Activated naive CD4-positive, alpha-beta T cell treated with anti-CD3 and anti-CD28 coated beads, Interleukin-2, amount 50 U/mL, for 16 hours (primary cell): ENCODE measurements at places on chromosomes 2 and 18.

DNA sequence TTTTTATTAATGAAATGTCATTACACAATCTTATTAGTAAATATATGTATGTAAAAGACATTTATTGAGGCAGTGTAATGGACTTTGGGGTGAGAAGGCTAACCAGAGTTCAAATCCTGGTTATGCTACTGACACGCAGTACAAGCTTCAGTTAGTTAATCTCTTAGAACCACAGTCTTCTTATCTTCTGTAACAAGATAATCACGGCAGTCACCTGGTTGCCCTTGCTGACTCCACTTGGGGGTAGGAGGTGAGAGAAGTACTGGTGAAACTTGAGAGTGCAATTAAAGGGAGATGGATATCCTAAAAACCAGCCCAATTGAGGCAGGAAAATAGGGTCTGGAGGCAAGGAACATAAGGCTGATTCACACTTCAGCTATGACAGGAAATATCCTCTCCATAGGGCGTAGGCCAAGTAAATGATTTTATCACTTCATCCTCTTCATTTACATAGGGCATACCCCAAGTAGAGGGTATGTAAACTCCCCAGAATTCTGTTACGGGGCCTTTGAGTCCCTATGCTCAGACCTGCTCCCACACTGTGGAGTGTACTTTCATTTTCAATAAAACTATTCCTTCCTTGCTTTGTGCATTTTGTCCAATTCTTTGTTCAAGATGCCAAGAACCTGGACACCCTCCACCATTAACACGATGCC lies 21.3 kb downstream of the SKA1 start:
- DNase-seq = no peak

GRCh38 chr2:39568116-39568515 lies 97.6 kb upstream of the TMEM178A start:
- DNase-seq = no peak

DNA sequence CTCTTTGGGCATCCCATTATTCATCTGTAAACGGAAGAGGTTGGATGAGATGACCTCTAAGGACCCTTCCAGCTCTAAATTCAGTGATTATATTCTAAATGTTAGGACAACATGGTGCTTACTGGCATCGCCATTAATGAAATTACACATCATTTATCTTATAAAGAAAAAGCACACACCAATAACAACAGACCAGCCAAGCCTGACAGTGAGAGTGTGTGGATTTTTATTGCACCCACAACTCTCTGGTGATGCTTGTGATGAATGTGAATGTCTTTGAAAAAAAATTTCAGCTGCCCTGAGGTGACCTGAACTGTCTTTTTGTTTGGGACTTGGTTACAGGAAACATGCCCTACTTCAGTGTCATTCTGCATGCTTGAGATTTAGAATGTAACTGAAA lies 513.3 kb upstream of the NRP2 start:
- DNase-seq = no peak

GRCh38 chr2:73250872-73251846 lies 17.1 kb downstream of the CCT7 start:
- no peak for DNase-seq

GRCh38 chr2:239188536-239188935 lies 212.3 kb downstream of the HDAC4 start:
- no peak for DNase-seq

DNA sequence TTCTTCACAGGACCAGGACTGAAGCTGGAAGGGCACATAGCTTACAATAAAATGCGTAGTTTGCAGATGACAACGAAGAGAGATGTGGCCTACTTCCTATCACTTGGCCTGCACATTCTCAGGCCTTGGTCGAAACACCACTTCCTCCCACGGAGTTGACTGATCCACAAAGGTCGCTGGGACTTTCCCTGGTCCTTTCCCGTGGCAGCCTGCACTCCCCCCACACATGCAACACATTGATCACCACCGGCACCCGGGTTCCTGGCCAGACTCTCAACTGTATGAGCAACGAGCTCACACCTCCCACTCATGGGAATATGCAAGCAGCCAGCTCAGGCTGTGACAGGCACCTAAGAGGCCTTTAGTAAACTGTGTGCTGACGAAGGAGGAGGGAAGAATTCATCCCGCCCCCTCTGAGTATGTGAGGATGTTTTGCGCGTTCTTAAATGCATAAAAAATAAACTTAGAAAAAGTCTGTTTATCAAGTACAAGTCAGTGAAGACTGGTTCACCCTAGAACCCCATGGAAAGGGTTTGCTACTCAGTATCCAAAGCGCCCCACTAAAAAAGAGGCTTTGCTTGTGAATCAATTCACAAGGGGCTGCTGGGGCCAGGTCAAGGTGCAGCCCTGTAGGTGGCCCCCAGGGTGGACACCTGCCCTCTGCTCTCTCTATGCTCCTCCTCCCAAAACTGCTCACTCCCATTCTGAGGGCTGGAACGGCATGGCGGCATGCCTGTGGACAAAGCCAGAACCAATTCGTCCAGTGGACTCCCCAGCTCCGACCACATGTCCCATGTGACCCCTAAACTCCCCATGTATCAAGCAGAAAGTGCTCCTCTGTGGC lies 154.3 kb downstream of the EIPR1 start:
- peak; percentile 83 for DNase-seq

DNA sequence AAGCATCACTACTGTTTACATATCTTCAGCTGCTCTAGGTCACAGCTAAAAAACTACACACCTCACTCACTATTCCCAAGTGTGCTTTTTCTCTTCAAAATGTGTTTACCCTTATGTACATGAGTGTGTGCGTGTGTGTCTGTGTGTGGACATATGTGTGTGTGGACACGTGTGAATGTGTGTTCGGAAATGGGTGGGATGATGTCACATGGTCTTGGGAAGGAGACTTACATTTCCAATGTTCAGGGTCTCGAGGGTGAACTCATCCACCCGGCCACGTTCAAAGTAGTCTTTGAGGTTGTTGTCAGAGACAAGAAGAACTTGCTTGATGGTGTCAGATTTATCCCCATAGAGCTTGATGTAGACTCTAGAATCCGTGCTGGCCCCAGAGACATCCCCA lies 87.8 kb downstream of the LOXHD1 start:
- no peak for DNase-seq

- no peak for DNase-seq
These were observed 37.7 kb upstream of the FSIP2 start for GRCh38 chr2:185700883-185701282.

- DNase-seq = no peak
These were observed 11.3 kb downstream of the LCT start for GRCh38 chr2:135825550-135826176.

- no peak for DNase-seq
These were observed 83.7 kb downstream of the SP3 start for GRCh38 chr2:173881461-173881860.

GRCh38 chr2:64402876-64403275 lies 51.1 kb upstream of the LGALSL start:
- no peak for DNase-seq

DNA sequence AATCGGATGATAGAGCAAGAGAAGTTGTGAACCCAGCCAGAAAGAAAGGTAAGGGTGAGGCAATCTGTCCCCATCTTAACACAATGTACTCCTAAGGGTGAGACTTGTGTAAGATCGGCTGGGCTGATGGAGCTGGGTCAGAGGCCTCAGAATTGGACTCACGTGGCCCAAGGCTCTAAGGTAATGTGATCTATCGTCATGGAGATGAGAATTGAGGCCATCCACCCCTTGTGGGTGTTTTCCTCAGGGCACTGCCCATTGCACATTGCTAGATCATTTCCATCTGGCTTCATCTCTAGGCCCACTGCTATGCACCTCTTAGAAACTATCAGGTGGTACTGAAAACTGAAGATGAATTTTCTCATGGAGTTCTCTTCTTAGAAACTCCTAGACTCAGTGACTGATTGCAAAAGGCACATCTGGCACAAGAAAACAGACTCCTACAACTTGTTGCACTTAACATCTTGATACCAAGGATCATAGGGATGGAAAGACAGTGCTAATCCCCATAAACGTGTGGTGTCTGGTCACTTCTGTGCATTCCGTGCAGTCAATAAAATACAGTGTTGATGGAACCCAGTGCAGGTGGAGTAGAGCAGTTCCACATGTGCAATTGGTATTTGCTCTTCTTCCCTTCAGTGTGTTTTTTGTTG lies 228.9 kb upstream of the FOSL2 start:
- DNase-seq = no peak

DNA sequence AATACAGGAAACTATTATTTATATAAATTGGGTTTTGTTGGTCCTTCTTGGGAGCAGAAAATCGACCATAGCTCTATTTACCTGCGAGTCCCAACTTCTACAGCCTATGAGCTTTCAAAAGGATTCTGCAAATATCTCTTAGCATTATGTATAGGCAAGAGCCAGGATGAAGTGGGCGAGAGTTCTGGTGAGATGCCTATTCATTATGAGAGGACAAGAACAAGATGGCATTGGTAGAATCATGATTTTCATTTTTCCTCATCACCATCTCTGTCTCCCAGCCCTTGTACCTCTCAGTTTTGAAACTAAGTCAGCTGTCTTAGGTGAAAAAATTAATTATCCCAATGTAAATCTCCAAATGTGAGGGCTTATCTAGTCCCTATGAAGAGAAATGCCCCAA lies 25.0 kb downstream of the WIPF1 start:
- DNase-seq = no peak

DNA sequence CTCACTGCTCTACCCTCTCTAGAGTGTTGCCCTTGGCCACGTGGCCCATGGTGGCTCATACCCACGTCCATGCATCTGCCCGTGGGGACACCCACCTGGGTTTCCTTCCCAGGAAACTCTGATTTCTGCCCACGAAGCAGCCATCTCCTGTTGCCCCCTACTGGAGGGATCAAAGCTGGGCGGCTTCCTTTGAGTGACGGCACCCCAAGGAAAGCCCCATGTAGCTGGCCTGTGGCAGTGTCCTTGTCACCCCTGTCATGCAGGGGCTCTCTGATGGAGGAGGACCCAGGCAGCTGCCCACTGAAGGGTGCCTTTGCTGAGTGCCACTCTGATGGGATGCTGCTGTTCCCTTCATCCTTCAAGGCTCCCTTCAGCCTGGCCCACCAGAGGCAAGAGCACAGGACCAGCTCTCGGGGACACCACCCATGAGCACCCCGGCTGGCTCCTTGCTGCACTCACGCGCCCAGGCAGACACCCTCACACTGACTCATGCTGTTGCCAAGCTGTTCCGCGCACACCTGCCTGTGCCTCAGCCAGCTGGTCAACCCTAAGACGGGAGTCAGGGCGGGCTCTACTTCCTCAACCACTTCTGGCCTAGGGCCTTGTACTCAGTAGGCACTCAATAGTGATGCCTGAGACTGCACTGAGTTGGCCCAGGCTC lies 101.1 kb downstream of the CTIF start:
- DNase-seq = no peak

DNA sequence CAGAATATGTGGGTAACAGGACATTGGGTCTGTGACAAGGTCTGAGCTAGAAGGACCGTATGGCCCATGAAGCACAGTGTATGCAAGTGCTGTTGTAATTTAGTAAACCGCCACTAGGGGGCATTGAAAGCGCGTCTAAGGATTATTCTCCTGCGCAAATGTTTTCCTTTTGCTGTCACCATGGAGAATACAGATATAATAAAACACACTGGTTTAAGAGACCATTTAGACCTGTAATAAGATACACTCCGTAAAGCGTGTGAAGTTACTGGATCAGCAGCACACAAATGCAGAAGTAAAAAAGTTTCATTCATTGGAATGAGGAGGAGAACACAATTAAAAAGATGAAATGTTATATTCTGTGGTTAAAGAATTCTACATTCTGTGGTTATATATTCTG lies 272.4 kb downstream of the AGAP1 start:
- DNase-seq = peak; percentile 24

DNA sequence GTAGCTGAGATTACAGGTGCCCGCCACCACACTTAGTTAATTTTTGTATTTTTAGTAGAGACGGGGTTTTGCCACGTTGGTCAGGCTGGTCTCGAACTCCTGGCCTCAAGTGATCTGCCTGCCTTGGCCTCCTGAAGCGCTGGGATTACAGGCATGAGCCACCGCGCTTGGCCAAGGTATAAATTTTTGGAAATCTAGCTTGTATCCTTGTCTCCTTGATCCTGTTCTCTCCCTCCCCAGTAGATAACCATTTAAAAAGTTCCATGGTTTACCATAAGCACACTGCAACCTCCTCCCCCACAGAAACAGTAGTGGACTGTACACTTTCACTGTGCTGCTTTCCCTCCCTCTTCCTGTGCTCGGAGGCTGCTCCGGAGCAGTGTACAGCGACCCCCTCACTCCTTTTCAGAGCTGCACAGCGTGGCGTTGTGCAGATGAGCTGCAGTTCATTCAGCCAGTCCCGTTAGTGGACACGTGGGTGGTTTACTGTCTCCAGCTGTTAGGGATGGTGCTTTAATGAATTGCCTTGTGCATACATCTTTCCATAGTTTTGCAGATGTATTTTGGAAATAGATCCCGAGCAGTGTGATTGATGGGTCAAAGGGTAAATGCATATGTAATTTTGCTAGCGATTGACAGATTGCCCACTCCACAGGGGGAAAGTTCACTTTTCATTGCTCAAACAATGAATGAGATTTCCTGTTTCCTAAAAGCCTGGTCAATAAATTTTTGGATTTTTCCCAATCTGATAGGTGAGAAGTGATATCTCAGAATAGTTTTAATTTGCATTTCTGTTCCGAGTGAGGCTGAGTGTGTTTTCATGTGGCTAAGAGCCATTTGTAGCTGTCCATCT lies 14.8 kb downstream of the ASB1 start:
- DNase-seq = no peak

GRCh38 chr2:133459590-133459989 lies 108.7 kb downstream of the NCKAP5 start:
- DNase-seq = no peak

GRCh38 chr2:54084600-54084999 lies 30.8 kb upstream of the ACYP2 start:
- no peak for DNase-seq

DNA sequence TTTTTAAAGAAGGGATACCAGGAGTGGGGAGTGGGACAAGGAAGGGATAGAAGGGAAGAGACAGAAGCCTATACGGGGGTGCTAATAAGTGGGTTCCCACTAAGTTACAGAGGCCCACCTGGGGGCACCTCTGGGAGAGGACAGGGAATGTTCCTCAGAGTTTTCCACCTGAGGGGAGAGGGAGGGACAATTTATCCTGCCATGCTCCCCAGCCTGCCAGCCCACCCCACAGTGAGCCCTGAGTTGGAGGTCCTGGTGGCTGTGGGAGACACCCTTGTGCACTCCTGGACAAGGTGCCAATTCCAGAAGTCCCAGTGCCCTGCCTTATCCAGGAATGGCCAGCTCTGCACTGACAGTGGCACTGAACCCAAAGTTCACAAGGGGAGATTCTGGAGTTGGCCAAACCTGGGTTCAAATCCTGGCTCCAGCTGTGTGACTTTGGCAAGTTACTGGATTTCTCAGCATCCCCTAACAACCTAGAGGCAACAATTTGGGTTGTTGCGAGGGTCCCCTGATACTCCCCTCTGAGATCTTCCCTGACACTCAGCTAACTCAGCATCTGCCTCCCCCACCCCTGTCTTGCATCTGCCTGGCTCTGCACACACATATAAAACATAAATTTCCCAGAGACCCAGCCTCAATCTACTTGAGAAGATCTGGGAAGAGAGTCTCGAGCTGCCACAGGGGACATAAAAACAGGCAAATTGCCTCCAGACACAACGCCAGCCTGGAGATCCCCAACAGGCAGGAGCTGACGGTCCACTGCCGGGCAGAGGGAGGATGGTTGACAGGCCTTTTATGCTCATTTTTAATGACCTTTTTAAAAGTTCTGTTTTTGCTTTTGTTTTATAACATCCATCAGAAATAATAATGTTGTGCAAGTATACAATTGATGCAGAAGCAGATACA lies 98.7 kb upstream of the ST3GAL5 start:
- DNase-seq = no peak
